ENCODE measurements at places on chromosomes 7 and 10. TPM values are rescaled to one million over a fixed set of nuclear protein-coding genes. Genes with fewer than 3 reads are reported as not detected.

Gene BICC1
- total RNA-seq = 9.3 TPM

Gene CXCL12
- total RNA-seq = 33.8 TPM

Gene EPDR1
- 105 TPM for total RNA-seq

Gene CNPY1
- not detected for total RNA-seq

DNA sequence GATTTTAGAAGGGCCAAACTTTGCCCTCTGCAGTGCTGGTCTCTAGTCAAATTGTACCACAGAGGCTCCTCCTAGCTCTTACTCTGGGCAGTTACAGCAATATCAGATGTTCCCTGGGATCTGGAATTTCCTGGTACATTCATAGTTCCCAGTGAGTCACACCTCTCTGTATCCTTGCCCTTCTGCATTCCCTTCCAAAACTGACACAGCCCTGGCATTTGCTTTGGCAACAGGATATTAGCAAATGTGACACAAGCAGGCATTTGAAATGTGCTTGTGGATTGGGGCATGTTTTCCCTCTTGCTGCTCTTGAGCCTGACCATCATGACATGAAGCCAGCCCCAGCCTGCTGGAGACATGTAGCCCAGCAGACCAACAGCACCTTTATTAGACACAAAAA lies 284.7 kb upstream of the AKR1E2 start:
- no peaks in the 10 kb centered on the region for H3K27me3 ChIP-seq
- no peak overlapping the region for H3K4me3 ChIP-seq
- no peak overlapping the region for H3K27ac ChIP-seq

GRCh38 chr10:117140525-117140902 lies 2.4 kb upstream of the VAX1 start:
- DNase-seq = no peak
- no peaks in the 10 kb centered on the region for H3K36me3 ChIP-seq
- no peak overlapping the region for H3K27ac ChIP-seq
- H3K27me3 ChIP-seq = peaks cover 40% of the 10 kb centered on the region
- H3K4me3 ChIP-seq = no peak overlapping the region
- peaks cover 13% of the 10 kb centered on the region for H3K4me1 ChIP-seq

DNA sequence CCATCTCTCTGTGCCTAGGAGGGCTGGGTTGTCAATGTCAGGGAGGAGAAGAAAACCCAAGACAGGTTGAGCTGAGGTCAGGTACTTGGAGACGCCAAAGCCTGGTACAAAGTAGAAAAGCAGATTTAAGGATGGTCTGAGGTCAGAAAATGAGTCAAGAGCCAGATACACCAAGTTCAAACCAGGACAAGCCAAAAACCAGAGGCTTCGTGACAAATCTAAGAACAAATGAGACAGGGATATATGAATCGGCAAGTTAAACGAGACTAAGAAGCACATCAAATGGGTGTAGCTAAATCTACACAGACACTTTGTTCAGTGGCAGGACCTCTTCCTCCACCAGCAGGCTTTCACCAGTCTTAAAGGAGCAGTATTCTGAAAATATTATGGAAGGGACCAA lies 34.2 kb downstream of the C7orf33 start:
- H3K4me3 ChIP-seq = no peak overlapping the region
- no peaks in the 10 kb centered on the region for H3K4me1 ChIP-seq
- H3K36me3 ChIP-seq = no peaks in the 10 kb centered on the region
- no peak for DNase-seq

- no peak overlapping the region for H3K27ac ChIP-seq
- DNase-seq = peak; percentile 74
- H3K4me1 ChIP-seq = peaks cover 17% of the 10 kb centered on the region
- H3K36me3 ChIP-seq = no peaks in the 10 kb centered on the region
- H3K27me3 ChIP-seq = no peaks in the 10 kb centered on the region
Observed at GRCh38 chr7:3879355-3880075, 578.5 kb downstream of the SDK1 start.

- no peaks in the 10 kb centered on the region for H3K36me3 ChIP-seq
- H3K27me3 ChIP-seq = no peaks in the 10 kb centered on the region
- H3K27ac ChIP-seq = no peak overlapping the region
- H3K4me1 ChIP-seq = no peaks in the 10 kb centered on the region
- no peak for DNase-seq
Observed at GRCh38 chr10:1214071-1214675, 158.0 kb downstream of the WDR37 start.

GRCh38 chr10:97483921-97484320 lies 14.3 kb downstream of the MMS19 start:
- no peaks in the 10 kb centered on the region for H3K27me3 ChIP-seq
- H3K36me3 ChIP-seq = peaks cover 20% of the 10 kb centered on the region
- H3K4me1 ChIP-seq = no peaks in the 10 kb centered on the region
- DNase-seq = no peak

DNA sequence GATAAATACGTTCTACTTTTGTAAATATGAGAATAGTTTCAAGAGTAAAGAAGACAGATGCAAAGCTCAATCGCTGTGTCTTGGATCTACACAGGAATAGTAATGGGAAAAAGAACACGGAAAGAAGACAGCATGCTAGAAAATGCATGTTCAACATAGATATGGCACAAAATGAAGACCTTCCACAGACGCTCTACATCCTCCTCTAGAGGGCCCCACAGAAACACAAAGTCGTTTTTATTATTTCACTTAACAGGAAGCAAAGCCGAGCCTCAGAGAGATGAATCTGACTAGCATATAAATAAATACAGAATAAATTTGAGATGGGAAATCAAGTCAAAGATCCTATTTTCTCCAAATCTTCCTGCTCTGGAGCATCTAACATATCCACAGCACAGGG lies 292.6 kb downstream of the PARD3 start:
- peaks cover 6% of the 10 kb centered on the region for H3K4me1 ChIP-seq
- no peaks in the 10 kb centered on the region for H3K27me3 ChIP-seq
- no peak overlapping the region for H3K27ac ChIP-seq
- H3K36me3 ChIP-seq = no peaks in the 10 kb centered on the region
